Right ventricle myocardium superior (tissue), 1 donor: ENCODE measurements at places on chromosomes 5 and 9. TPM values are rescaled to one million over a fixed set of nuclear protein-coding genes. Genes with fewer than 3 reads are reported as not detected.

- DNase-seq = no peak
Observed at GRCh38 chr5:126438267-126438666, 15.1 kb downstream of the GRAMD2B start.

DNA sequence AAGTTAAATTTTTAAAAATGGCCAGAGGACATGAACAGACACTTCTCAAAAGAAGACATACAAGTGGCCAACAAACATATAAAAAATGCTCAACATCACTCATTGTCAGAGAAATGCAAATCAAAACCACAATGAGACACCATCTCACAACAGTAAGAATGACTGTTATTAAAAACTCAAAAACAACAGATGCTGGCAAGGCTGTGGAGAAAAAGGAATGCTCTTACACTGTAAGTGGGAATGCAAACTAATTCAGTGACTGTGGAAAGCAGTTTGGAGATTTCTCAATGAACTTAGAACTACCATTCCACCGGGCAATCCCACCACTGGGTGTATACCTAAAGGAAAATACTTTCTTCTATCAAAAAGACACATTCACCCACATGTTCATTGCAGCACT is 168.5 kb upstream of the PIK3R1 start:
- DNase-seq = no peak

DNA sequence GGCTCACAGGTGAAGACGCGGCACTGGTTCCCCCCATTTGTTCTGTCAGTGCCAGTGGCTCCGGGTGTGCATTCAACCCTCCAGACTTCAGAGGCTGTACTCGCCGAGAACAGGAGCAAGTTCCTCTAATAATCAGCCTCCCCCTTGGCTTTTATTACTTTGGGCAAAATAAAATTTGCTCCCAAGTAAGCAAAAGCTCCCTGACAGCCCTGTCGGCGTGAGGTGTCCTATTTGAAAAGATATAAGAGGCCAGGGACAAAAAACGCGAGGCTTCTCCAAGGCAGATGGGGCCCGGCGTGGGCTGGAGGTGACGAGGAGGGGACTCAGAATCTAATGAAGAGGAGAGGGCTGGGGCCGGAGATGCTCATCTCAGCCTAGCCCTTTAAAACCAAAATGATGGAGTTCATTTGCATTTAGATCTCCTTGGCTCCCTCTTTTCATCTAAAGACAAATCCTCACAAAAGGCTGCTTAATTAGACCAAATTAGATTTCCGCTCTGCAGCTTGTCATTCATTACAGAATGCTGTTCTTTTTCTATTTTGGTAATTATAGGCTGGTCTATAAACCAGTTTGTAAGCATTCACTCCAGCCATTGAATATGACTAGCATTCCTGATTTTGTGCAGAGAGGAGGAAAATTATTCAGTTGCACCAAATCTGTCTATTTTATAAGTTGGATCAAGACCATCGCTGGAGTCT is 68.5 kb downstream of the CFAP77 start:
- DNase-seq = no peak

DNA sequence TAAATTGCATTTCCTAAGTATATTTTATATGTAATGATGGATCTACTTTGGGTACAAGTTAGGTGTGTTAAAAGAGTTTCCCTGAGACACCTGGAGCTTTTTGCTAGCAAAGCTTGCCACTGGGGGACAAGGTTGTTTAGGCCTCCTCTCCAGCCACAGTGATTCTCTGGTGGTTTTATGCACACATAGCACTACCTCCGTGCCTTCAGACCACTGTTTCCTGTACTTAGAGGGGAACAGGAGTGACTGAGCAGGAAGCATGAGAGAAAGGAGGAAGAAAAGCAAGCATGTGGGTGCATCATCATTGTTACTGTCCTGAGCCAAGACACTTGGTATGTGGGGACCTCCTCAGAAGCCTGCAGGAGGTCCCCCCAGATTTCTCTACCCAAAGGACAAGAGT is 272.1 kb downstream of the RASEF start:
- DNase-seq = no peak

DNA sequence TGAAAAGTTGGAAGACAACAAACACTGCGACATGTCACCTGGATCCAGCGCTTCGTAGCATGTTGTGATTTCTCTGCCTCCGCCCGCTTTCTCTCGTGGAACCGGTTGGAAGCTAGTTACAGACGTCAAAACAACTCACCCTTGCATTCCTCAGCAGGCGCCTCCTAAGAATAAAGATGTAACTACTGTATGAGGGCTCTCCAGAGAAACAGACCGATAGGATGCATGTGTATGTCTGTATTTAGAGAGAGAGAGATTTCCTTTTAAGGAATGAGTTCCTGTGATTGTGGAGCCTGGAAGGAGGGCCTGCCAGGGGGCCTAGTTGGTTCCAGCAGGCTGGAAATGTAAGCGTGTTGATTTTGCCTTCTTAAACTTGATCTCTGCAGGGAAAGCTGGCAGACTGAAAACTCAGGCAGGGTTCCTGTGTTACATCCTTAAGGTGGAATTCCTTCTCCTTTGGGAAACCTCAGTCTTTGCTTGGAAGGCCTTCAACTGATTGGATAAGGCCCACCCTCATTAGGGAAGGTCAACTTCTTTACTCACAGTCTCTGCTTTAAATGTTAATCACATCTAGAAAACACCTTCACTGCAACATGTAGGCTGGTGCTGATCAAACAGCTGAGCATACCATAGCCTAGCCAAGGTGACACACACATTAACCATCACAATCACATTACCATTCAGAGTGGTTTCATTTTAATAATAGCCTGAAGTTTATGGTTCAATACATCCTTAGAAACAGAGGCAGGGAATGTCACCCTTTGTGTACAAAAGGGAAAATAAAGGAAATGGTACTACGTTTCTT is 163.8 kb downstream of the SYK start:
- DNase-seq = no peak

DNAJA1 gene
- 74.5 TPM for total RNA-seq

BTNL9 gene
- total RNA-seq = 38.9 TPM

INSL4 gene
- not detected for total RNA-seq

DNAJC21 gene
- 50.3 TPM for total RNA-seq
